Stimulated activated CD4-positive, alpha-beta T cell treated with anti-CD3 and anti-CD28 coated beads, Interleukin-15, amount 100 ng/mL, for 24 hours (primary cell): ENCODE measurements at places on chromosomes 6 and 20.

DNA sequence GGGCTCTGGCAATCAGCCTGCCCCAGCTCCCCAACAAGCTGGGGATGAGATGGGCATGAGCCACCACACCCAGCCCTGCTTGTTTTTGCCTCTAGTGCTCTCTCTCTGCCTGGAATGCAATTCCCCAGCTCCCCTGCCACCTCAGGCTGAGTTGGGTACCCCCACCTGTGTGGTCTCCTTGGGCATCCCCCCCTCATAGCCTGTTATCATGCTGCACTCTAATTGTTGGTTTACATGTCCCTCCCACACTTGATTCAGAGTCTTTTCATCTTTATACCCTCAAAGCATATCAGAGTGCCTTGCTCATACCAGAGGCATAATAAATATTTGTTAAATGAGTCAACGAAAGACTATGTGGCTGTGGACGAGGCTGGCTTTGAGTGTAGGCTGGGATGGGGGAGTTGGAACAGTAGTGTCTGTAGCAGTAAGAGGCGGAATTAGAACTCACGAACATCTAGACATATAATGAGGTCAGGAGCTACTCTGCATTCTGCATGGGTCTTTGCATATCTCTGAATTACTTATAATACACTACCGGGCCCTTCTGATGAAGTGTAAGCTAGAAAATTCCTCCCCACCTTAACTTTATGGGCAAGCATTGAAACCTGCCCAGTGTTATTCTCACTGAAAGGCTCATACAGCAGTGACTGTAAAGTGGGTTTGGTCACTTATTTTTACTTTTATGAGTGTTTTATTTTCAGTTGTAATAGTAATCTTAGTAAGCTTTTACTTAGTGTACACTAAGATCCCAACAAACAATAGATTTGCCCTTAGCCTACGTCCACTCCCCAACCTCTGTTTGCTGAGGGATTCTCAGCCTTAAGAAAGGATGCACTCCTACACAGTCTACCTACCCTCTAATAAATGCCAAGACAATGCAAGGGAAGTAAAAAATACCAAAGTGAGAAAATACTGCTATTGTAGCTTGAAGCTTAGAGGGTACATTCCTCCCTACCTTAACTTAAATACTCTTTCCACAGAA, 58.7 kb downstream of the EDN1 start:
- no peak for DNase-seq

DNA sequence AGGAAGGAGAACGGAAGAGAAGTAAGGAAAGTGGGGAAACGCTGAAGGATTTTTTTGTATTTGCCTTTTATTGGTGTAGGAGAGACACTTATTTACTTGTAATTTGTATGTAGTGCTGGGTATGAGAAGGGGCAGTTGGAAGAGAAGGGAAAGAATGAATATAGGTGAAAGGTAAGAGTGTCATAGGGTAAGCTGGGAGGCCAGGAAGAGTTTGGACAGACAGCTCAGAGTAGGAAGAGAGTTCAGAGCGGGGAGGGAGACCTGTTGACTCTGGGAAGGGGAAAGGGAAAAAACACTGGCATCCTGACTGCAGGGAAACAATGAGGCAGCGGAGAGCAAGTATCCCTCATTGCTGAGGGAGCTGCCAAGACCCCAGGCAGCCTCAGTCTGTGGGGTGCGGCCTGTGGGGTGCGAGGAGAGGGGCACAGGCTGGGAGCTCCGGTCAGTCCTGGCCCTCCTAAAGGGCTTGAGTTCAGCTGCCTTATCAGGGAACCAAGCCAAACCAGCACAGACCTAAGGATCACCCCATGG, 3.1 kb downstream of the TRAF3IP2 start:
- no peak for DNase-seq

- no peak for DNase-seq
Observed at GRCh38 chr6:84417260-84417659, 189.8 kb upstream of the CEP162 start.

DNA sequence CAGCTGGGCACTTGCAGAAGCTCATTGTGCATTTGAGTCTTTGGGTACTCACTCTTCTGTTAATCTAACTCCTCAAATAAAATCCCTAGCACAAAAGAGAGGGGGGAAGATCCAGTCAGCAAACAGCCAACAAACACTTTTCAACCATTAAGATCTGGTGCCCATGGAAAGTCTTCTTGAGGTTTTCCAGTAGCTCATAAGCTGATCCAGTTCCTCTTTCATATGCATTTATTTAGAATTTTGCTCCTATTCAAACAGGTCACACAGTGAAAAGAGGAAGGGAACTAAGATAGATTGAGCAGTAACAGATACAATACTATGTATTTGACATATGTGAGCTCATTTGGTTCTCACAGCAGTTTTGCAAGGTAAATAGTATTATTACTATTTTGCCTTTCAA, 38.6 kb downstream of the HLA-DPB1 start:
- DNase-seq = no peak

DNA sequence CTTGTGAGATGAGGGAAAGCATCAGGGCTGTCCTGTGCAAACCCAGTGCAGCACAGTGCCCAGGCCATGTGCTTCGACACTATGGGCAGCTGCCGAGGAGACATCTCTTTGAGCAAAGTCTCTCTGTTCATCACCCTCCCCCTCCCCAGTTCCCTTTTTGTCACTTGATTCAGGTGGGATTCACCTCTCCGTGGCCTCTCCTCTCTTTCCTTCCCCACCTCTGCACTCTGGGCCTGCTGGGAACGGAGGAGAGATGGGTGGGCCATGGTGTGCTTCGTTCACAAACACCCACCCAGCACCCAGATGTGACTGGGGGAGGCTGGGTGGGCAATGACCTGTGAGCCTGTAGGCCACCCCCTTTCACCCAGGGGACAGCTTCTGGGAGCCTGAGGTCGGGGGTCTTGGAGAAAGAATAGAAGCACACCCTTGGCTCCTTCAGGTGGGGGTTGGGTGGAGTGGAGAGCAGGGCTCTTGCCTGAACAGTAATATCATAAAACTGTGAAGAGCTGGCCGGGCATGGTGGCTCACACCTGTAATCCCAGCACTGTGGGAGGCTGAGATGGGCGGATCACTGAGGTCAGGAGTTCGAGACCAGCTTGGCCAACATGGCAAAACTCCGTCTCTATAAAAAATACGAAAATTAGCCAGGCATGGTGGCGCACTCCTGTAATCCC, 33.5 kb upstream of the DLGAP4 start:
- DNase-seq = no peak

DNA sequence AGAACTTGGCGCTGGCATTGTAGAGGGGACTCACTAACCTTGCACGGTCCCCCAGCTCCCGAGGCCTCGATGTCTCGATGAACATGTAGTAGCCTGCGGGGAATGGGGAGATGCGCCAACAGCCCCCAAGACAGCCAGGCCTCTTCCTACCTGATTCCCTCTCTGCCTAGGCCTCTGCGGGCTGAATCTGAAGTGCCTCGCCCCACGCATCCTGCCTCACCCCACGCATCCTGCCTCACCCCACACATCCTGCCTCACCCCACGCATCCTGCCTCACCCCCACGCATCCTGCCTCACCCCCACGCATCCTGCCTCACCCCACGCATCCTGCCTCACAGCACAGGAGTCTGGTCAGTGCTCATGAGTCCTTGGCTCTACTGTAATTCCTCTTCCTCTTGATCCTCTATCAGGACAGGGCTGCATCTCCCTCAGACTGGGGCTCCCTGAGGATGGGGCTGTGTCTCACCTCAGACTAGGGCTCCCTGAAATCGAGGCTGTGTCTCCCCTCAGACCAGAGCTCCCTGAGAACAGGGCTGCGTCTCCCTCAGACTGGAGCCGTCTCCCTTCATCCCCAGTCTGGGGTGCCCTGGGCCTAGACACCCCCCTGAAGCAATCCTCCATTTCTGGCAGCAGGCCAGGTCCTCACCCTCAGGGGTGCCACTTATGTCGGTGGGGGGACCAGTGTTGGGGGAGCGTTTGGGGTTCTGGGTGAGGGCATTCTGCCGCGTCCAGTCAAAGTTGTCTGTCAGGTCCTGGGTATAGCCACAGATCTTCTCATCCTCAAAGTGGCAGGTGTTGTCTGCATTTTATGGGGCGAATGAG, 53.6 kb downstream of the MDGA1 start:
- no peak for DNase-seq

DNA sequence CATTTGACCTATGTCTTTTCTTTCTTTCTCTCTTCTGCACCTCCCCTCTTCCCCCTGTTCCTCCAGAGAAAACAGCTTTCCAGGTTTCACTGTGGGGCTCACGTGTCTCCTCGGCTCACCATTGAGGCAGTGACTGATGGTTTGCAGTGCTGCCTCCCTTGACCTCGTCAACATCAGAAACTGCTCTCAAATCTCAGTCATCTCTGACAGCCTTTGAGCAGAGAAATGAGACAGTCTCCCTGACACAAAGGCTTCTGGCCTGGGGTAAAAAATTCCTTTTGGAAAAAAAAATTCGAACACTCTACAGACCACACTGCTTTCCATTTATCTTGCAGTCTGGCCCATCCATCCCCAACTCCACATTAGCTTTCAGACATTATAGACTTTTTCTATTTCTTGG, 450.0 kb downstream of the TFAP2B start:
- no peak for DNase-seq

- no peak for DNase-seq
Observed at GRCh38 chr6:168495636-168496035, 54.7 kb downstream of the SMOC2 start.

DNA sequence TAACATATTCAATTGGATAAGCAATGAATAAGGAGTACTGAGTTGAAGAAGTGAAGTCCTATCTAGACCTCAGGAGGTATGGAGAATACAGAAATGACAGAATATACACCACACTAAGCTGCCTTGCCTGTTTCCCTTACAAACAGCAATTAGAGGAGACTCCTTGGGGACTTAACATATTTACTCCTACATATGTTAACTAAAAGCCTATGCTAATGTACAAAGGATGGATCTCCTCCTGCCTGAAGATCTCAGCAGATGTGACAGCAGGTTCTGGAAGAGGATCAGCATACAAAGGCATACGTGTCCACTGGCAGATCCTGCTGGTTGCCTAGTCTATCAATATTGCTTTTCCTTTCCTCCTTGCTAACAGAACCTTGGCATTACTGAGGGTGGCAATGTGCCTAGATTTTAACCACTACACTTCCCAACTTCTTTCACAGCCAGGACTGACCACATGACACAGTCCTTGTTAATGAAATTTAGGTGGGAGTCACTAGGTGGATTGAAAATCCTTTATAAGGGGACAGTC, 29.6 kb downstream of the PRKN start:
- no peak for DNase-seq
